NCI-H2081 (cell line): ENCODE measurements at places on chromosomes 4 and X.
A peak's percentile ranks its signal among the peaks of the same experiment; 100 is the strongest.

GRCh38 chr4:141705747-141706377, 69.5 kb downstream of the IL15 start:
- no peak for DNase-seq

GRCh38 chr4:63036159-63036866, 1372.9 kb downstream of the TECRL start:
- no peak for DNase-seq

- no peak for DNase-seq
These were observed 22.8 kb upstream of the NKX3-2 start for GRCh38 chr4:13567125-13567524.

GRCh38 chrX:57453901-57454300, 137.9 kb upstream of the ZXDB start:
- peak; percentile 8 for DNase-seq
